ENCODE measurements at places on chromosomes 5 and 9.

DNA sequence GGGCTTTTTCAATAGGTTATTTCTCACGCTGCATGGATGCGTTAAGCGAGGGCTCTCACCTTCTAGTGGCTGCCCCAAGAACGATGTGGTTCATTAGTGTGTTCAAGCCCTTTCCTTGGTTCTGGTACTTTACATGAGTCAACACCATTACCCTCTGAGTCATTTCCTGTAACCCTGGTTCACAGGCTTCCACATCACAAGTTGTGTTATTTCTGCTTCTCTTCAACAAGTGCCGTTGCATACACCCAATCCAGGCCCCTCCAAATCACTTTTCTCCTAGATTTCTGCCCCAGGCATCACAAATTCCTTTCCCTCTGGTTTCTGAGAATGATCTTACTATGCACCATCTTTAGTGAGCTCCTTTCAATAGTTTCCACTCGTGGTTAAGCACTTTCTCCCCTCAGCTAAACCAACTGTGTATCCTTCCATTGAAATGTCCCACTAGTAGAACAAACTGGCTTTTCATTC, 69.5 kb upstream of the RAD23B start:
- no peak for DNase-seq

- no peak for DNase-seq
Measured at GRCh38 chr5:52392321-52392720, 395.4 kb upstream of the ITGA1 start.

DNA sequence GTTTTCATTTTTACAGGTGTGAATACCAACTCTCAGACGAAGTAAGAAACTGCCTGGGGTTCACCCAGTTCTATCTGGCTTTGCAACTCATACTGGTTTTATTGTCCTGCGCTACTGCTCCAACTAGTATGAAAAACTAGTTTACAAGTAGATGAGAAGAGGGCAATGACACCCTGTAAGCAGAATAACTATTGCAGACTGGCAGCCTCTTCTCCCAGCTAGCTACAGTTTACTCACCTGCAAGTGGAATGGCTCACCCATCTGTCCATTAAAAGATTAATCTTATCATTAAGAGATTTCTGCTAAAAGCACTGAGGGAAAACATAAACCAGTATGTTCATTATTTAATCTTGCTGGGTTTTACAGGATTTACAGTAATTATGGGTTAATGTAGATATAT, 113.4 kb downstream of the FRMD3 start:
- no peak for DNase-seq

GRCh38 chr5:172491481-172491880, 37.2 kb upstream of the SH3PXD2B start:
- no peak for DNase-seq

GRCh38 chr5:30051976-30052375, 1141.5 kb upstream of the CDH6 start:
- no peak for DNase-seq

DNA sequence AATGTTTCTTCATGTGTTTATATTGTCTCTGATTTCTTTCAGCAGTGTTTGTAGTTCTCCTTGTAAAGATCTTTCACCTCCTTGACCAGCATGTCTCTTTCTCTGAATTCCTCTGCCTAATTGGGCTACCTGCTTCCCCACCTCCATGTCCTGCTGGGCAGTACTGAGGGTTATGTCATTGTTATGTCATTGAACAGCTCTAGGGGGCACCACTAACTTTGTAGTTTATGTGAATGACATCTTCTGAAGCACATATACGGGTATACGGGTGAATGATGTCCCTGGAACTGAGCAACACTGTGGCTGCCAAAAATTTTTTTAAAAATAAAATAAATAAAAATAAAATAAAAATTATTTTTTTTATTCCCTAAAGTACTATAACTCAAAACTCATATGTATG, 16.9 kb upstream of the SNCAIP start:
- peak; percentile 12 for DNase-seq

Measured in K562 (cell line).